ENCODE measurements at places on chromosomes 13 and 19.
A peak's percentile ranks its signal among the peaks of the same experiment; 100 is the strongest.

DNA sequence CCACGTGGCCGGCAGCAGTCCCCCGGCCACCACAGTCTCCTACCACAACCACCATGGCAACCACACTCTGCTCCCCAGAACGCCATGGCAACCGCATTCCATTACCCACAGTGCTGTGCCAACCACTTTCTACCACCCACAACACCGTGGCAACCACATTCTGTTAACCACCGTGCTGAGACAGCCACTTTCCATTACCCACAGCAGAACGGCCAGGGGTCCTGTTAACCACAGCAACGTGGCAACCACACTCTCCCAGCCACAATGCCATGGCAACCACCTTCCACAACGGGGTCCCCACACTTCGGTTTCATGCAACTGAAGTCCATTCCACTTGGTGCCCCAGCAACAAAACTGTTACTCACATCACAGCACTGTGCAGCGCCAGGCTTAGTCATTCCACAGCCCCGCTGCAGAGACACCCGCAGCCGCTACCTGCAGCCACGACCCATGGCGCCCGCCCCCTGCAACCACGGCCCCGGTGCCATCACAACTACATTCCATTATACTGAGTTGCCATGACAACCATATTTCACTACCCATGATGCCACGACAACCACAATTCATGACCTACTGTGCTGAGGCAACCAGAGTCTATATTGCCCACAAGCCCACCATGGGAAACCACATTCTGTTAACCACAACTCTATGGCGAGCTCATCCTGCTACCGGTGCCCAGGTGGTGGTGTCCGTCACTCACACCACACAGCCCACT lies 10.0 kb downstream of the DPF1 start:
- no peak overlapping the region for H3K27ac ChIP-seq
- no peak overlapping the region for H3K4me3 ChIP-seq
- H3K27me3 ChIP-seq: no peaks in the 10 kb centered on the region
- peaks cover 24% of the 10 kb centered on the region for H3K4me1 ChIP-seq
- DNase-seq: no peak

DNA sequence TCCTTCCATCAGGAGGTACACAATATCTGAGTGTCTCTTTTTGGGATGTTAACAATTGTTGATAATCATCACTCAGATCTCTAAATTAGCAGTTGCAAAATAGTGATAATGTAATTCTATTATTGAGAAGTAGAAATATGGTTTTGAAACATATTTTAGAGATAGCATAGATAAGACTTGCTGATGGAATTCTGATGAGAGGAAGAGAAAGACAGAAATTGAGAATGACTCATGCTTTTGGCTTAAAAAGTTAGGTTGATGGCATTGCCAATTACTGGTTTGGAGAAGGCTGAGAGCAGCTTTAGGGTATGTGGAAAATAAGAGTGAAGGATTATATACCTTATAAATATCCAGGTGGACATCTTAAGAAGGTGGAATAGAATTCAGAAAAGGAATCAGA lies 106.4 kb upstream of the EDNRB start:
- H3K27ac ChIP-seq: no peak overlapping the region
- H3K27me3 ChIP-seq: no peaks in the 10 kb centered on the region
- DNase-seq: no peak
- H3K4me1 ChIP-seq: no peaks in the 10 kb centered on the region
- no peaks in the 10 kb centered on the region for H3K36me3 ChIP-seq

GRCh38 chr13:32316028-32316339 lies 676 bp downstream of the BRCA2 start:
- H3K36me3 ChIP-seq: no peaks in the 10 kb centered on the region
- DNase-seq: no peak
- peak overlapping the region; percentile 95 for H3K27ac ChIP-seq
- peak overlapping the region; percentile 82 for H3K4me3 ChIP-seq
- peaks cover 13% of the 10 kb centered on the region for H3K4me1 ChIP-seq
- H3K27me3 ChIP-seq: no peaks in the 10 kb centered on the region

- H3K27ac ChIP-seq: no peak overlapping the region
- DNase-seq: no peak
- H3K4me3 ChIP-seq: no peak overlapping the region
- no peaks in the 10 kb centered on the region for H3K27me3 ChIP-seq
Measured at GRCh38 chr13:23898101-23898500, 799 bp upstream of the C1QTNF9B start.

GRCh38 chr19:39514840-39515550 lies at the start of gene SELENOV:
Gene SELENOV (plus strand): TSS chr19:39515139. CDS start chr19:39515213, 74 bp downstream.
- H3K27me3 ChIP-seq: peaks cover 8% of the 10 kb centered on the region
- H3K4me1 ChIP-seq: no peaks in the 10 kb centered on the region
- no peaks in the 10 kb centered on the region for H3K36me3 ChIP-seq
- H3K4me3 ChIP-seq: peak within 1 kb of the TSS; percentile 42

DNA sequence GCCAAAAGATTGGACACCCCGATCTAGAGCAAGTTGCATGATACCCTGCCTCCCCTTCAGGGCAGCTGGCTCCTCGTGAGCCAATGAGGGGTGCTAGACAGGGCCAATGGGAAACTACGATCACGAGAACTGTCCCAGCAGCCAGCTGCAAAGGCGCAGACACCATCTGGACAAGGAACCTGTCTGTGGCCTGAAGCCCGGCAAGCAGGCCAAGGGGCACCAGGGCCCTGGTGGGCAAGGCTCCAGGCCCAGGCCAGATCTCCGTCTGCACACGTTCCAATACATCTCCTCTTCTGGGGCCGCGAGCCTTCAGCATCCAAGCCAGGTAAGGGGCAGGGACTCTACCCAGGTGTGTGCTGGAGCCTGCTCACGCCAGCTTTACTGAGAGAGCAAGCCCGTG lies 20.2 kb downstream of the MED26 start:
- H3K4me1 ChIP-seq: no peaks in the 10 kb centered on the region
- no peaks in the 10 kb centered on the region for H3K27me3 ChIP-seq
- DNase-seq: no peak
- no peak overlapping the region for H3K4me3 ChIP-seq
- H3K36me3 ChIP-seq: no peaks in the 10 kb centered on the region
- H3K27ac ChIP-seq: peak overlapping the region; percentile 80

DNA sequence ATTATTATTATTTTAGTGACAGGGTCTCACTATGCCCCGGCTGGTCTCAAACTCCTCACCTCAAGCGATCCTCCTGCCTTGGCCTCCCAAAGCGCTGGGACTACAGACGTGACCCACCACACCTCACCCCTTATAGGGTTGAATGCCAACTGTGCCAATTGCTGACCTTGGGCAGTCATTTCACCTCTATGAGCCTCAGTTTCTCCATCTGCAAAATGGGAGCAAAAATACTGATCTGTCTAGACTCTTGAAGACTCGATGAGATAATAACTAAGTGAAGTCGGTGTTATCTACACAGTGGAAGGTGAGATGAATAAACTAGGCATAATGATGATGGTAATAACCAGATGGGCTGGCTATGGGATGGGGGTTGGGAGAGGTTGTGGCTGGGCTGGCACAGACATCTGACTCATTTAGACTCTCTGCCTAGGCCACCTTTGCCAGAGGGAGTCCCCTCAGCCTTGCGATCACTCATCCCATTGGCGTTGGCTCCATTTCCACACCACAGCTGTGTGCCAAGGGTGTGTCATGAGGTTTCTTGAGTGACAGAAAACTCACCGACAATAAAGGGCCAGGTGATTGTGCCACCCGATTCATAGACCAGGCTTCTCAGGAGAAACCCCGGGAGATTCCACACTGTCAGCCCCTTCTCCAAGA lies at the start of gene CASP14:
TSS of gene CASP14 (plus strand) at position 596 of the 657 bp plus-strand sequence. CDS start 2,772 bp downstream, outside the sequence.
- no peak within 1 kb of the TSS for H3K27ac ChIP-seq
- no peak for DNase-seq
- H3K4me1 ChIP-seq: no peaks in the 10 kb centered on the region
